Vagina (tissue), 2 donors: ENCODE measurements at places on chromosomes 1 and 21.
A peak's percentile ranks its signal among the peaks of the same experiment; 100 is the strongest.

GRCh38 chr1:153661111-153661708 lies 2.7 kb downstream of the SNAPIN start:
- DNase-seq: no peak

GRCh38 chr1:98044071-98044697 lies 123.3 kb upstream of the DPYD start:
- DNase-seq: no peak

DNA sequence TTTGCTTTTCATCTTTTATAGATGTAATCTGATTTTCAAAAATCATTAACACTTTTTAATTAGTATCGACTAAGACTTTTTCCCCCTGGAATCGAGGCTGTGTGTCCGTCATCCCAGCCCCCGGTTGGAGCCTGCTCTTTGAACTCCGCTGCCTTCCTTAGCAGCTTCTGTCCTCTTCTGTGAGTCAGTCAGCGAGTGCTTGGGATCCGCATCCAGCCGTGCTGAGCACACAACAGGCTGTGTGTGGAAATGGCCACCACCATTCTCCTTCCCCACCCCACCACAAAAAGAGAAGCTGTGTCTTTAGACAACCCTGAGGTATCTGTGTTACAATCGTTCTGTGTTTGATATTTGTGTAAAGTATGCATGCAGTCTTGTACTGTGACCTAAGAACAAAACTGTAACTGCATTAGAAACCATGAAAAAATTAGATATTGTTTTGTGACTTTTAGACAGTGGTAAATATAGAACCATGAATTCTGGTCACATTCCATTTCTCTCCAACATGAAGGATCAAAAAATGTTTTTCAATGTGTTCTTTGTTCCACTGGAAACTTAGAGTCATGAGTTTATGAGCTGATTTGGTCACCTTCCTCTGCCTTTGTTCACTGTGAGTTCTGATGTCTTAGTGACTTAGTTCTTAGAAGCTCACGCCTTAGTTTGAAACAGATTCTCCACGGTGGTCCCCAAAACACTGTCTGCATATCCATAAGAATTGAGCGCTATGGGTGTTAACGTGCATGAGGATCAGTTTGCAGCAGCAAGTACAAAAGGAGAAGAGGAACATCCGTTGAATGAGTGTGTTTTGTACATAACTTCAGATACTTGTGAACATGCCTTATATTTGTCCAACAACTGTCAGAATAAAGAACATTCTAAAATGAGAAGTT lies 64.7 kb downstream of the VPS26C start:
- no peak for DNase-seq

- DNase-seq: no peak
Measured at GRCh38 chr1:115705085-115705951, 63.2 kb downstream of the CASQ2 start.

GRCh38 chr1:222861062-222861461 lies 46.2 kb downstream of the DISP1 start:
- DNase-seq: no peak

DNA sequence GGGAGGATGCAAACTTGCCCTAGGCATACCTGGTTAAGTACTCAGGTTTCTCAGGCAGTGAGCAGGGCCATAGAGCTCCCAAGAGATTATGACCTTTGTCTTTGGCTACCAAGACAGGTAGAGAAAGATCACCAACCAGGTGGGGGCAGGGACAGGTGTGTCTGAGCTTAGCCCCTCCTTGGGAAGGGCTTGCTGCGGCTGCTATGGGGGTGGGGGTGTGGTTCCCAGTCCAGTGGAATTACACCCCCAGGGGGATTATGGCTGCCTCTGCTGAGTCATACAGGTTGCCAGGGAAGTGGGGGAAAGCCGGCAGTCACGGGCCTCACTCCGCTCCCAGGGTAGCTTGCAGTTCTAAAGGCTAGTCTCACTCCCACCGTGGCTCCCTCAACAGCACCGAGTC lies 65.2 kb upstream of the FAM163A start:
- no peak for DNase-seq

GRCh38 chr1:159829822-159830465 lies 3.3 kb downstream of the SLAMF8 start:
- DNase-seq: no peak

- DNase-seq: no peak
Measured at GRCh38 chr1:157429601-157430240, 122.6 kb downstream of the FCRL5 start.

DNA sequence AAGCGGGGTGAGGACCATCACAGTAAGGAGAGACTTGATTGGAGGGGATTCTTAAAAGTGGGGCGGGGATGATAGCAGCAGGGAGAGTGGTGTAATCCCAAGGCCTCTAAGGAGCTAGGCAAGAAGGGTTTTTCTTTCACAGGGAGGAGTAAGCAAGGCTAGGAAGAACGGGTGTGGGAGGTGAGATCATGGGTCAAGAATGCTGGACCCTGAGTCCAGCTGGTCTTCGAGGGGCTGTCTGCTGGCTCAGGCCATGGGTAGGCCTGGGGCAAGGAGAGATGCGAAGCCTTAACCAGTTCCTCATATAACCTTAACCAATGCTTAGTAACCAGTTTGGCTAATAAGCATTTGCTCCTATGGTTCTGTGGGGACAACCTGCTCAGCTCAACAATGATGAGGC lies 599.1 kb downstream of the NPHP4 start:
- DNase-seq: no peak

DNA sequence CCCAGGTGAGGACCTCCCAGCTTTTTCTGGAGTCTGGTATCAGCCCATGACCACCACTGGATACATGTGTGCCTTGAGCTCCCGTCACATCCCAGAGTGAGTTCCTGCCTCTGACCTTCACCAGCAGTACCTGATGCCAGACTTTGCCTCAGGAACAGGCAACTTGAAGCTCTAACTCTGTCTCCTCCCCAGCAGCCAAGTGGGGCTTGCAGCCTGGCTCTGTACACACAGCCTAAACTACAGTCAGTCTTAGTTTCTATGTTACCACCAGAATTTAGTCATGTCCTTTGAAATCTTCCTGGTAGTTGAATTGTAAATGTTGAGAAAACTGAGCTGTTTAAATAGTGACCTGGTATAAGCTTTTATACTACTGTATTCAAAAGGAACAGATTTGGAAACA lies 206.5 kb downstream of the LRRC40 start:
- DNase-seq: no peak

DNA sequence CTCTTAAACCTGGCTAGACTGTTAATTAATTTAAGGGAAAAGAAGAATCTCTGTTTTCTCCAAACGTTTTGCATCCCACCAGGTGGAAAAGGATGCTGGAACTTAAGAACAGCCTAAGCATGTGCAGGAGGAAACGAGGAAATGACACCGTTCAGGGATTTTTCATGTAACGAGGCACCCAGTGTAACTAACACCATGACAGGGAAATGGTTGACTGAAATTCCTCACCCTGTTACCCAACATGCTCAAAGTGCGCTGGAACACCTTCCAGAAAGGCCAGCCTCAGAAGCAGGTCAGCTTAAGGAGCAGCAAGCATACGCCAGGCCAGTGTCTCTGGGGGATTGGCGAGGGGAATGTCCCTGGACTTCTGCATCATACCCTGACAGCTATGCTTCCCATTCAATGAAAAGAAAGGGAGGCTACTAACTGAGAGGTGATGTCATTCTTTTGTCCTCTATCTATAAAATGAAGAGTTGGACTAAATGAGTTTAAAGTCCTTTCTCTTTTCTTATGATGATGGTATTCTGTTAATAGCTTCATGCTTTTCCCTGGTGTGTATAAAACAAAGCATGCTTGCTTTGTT lies 21.6 kb downstream of the TNN start:
- DNase-seq: no peak

DNA sequence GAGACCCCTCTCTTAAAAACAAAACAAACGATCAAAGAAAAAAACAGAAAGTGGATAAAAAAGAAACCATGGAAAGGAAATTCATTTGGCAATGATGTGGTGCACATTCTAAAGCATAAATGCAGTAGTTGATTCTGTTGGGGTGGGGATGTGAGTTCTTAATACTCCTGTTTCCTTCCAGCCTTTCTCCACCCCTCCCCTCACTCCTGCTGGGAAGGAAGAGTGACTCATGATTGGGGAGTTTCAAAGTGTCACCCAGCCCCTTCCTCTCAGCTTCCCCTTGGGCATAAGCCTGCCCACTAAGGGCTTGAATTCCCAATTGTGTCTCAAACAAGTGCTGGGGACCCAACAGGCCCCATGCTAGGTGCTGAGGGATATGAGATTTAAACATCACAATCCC lies 6.7 kb upstream of the PINK1 start:
- DNase-seq: no peak

GRCh38 chr21:15804247-15805005 lies 74.6 kb downstream of the USP25 start:
- DNase-seq: no peak

GRCh38 chr1:47751193-47751592 lies 246.0 kb downstream of the TRABD2B start:
- DNase-seq: no peak

DNA sequence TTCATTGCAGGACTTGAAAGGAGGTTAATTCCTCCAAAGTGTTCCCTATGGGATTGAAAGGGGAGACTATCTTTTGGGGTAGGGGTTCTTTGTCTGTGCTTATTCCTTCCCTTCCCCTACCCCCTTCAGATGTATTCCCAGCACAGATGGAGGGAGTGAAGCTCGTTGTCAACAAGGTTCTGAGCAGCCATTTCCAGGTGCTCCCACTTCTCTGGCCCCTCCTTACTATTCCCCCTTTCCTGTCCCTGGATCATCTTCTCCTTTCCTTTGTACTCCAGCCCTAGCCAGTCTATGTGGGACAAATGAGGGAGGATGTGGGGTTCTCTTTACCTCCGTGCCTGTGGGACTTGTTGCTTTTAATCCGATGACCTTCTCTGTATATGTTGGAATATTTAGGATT lies 899 bp downstream of the TOMM40L start:
- DNase-seq: no peak

GRCh38 chr1:29648026-29648425 lies 411.7 kb downstream of the PTPRU start:
- DNase-seq: peak; percentile 56

- no peak for DNase-seq
Measured at GRCh38 chr1:191588905-191589304, 569.4 kb upstream of the RGS18 start.

GRCh38 chr1:89953929-89954328 lies 41.0 kb upstream of the ZNF326 start:
- DNase-seq: no peak

- DNase-seq: no peak
Measured at GRCh38 chr1:223620297-223620897, 45.1 kb downstream of the CAPN8 start.

DNA sequence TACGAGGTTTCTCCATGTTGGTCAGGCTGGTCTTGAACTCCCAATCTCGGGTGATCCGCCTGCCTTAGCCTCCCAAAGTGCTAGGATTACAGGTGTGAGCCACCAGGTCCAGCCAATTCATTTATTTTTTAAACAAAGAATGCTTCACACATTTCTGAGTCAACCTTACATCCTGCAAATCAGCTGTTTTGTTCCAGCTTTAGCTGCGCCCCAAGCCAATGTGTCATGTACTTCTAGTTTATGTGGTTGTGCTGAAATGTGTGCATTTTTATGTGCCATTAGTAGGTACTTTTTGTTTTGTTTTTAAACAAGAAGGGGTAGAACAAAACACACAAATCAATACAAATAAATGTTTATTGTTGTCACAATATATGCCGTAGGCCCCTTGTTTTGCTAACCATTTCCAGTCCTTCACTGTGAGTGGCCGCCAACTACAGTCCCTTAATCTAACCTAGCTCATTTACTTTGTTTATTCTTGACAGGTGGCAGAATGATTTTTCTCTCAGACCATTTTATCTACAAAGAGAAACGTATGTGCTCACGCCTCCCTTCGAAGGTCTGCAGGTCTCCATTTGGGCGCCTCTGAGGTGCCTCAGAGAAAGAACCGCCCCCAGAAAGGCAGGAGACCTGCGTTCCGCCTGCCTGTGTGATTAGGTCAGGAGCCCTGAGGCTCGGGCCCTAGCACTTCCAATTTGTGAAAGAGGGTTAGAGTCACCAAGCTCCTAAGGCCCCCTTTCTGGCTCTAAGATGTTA lies 2.8 kb upstream of the CASQ2 start:
- DNase-seq: peak; percentile 42

GRCh38 chr21:42112238-42112637 lies 41.1 kb downstream of the UMODL1 start:
- DNase-seq: no peak

GRCh38 chr1:178726545-178726944 lies 1.5 kb downstream of the RALGPS2 start:
- no peak for DNase-seq

- no peak for DNase-seq
Measured at GRCh38 chr1:54296666-54297065, 96.7 kb downstream of the MRPL37 start.
